ENCODE measurements at places on chromosomes 16 and 17.
A peak's percentile ranks its signal among the peaks of the same experiment; 100 is the strongest.

DNA sequence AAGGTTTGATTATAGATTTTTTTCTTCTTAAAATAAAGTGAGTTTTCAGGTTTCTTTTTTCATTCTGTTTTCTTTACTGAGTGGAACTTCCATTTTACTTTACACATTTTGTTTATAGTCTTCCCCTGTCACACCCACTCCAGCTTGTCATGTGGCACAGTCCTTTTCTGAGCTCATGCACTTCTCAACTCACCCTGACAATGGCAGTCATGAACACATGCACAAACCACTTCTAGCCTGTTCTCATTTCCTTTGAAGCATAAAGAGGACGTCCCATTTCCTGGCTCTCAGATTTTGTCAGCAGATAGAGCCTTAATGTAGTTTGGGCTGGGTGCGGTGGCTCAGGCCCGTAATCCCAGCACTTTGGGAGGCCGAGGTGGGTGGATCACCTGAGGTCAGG lies 168.0 kb downstream of the AHSP start:
- peak; percentile 35 for DNase-seq

DNA sequence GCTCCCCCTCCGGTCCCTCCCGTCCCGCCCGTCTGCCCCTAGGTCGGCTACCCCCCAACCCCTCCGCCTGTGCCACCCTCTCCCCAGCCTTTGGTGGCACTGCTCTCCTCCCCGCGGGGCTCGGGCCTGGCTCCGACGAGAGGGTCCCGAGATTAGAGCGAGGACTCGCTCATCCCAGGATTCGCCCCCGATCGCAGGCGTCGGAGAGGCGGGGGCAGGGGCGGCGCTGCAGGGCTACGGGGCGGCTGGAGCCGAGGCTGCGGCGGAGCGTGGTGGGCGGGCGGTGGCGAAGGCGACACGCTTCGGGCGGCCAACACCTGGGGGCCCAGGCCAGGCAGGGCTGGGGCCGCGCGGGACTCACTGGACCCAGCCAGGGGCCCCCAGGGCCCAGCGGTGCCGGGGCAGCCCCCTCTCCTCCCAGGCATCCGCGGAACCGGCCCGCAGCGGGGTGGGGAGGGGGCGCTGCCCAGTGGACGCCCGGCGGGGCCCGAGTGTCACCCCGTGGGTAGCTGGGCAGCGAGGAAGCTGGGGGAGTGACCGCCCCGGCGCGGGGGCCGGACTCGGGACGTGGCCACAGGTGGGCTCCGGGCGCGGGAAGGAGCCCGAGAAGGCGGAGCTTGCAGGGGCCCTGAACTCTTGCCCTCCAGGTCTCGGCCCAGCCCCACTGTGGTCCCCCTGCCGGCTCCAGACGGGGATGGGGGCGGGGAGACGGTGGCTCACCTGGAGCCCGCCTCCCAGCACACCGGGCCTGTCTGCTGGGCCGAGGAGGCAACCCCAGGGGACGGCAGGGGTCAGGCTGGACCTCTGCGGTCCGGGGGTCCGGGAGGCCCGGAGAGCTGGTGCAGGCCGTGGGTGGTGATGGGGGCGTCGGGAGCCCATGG lies 1.5 kb downstream of the MGAT5B start:
- DNase-seq = no peak

- DNase-seq = no peak
These were observed 225.9 kb upstream of the IRX3 start for GRCh38 chr16:54512467-54512995.

GRCh38 chr16:3321816-3322215 lies 16.5 kb downstream of the ZNF75A start:
- DNase-seq = no peak

Measured in hematopoietic multipotent progenitor cell treated with erythropoietin and hydrocortisone succinate and interleukin-3 and kit ligand, for 8 days (in vitro differentiated cells).